ENCODE measurements at places on chromosomes 3 and 15.

DNA sequence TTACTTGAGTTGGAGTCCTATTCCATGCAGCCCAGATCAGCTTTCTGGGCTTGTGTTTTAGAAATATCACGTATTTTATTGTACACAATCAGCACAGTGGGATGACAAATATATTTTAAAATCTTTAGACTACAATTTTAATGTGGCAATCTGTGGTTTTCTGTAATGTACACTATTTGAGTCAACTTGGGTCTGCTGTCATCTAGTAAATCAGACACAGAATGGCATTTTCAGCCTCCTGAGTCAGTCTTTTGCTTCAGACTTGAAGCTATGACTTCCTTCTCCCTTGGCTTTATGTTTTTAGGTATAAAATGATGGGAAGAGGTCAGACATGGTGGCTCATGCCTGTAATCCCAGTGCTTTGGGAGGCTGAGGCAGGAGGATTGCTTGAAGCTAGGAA lies 232.1 kb downstream of the NECTIN3 start:
- no peak for DNase-seq

DNA sequence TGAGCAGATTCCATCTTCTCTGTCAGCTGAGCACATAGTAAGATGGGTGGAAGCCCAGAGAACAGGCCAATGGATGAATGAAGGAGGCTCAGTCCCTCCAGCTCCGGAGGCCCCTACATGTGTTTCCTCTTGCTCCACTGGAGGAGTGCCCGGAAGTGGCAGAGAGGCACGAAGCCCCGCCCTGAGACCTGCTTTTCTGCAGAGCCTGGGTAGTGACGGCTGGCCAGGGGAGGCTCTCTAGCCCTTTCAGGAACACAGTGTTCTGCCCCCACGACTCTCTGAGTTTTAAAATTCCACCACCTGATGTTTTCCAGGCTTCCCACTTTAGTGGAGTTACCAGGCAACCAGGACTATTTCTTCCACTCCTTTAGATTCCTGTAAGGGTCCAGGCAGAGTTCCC lies 149.4 kb upstream of the SLC6A11 start:
- no peak for DNase-seq

DNA sequence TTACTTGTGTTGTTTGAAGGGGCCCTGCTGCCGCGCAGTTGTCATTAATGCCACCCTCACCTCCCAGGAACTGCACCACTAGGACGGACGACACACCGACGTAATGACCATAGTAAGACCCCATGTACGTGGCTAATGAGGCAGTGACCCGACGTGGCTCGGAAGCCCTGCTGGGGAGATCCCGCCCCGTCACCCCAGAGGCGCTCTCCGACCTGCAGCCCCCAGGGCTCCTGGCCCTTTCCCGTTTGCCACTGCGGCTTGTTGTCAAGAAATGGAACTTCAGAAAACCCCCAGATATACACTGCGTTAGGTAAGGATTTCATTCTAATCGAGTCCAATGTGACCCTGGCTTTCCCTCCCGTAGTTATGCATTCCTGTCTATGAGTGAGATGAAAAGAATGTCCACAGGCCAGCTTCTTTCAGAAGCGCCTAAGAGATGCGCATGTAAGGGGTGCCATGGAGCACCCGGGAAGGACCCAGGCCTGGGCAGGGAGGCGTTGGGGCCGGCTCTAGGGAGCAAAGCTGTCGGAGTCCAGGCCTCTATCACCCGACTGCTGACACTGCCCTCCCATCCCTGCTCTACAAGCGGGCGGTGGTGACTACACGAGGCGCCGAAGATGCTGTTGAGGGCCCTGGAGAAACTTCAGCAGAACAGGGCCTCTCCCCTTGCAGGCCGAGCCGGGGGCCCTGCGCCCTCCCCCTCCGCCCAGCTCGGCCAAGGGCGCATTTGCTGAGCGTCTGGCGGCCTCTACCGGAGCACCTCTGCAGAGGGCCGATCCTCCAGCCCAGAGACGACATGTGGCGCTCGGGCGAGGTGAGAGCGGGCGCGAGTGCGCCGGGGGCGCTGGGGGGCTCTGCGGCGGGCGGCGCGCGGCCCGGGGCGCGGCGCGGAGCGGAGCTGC lies at the start of gene GABRA5:
GABRA5 (plus strand) TSS at position 765 of the 902 bp plus-strand sequence. CDS start 2,187 bp downstream, outside the sequence.
- no peak for DNase-seq

DNA sequence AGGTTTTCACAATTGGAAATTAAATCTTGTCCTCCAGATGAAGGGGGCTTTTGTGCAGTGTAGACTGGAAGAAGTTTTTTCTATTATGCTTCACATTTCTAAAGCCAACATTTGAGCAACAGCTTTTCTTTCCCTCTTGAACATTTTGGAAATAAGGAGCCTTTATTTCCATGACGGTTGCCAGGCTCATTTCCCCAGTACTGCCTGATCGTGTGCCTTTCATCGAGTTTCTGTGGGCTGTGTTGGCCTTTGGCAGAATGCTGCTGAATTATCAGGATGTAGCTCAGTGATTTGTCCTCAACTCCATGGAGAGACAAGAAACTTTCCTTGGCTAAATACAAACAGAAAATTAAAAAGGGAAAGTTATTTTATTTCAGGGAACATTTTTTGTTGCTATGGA lies 314.8 kb upstream of the LRRC3B start:
- DNase-seq: no peak

Measured in CD4-positive, alpha-beta T cell treated with Interferon gamma for 1 hour (primary cell).